ENCODE measurements at places on chromosomes 3 and 15.

- no peak for DNase-seq
Observed at GRCh38 chr15:58139276-58139988, 1.3 kb downstream of the AQP9 start.

GRCh38 chr15:92527197-92527596 lies 128.4 kb downstream of the FAM174B start:
- DNase-seq: no peak

GRCh38 chr15:31211353-31211752 lies 109.8 kb upstream of the TRPM1 start:
- no peak for DNase-seq

GRCh38 chr15:65824031-65824743 lies 32.1 kb upstream of the DENND4A start:
- DNase-seq: no peak

DNA sequence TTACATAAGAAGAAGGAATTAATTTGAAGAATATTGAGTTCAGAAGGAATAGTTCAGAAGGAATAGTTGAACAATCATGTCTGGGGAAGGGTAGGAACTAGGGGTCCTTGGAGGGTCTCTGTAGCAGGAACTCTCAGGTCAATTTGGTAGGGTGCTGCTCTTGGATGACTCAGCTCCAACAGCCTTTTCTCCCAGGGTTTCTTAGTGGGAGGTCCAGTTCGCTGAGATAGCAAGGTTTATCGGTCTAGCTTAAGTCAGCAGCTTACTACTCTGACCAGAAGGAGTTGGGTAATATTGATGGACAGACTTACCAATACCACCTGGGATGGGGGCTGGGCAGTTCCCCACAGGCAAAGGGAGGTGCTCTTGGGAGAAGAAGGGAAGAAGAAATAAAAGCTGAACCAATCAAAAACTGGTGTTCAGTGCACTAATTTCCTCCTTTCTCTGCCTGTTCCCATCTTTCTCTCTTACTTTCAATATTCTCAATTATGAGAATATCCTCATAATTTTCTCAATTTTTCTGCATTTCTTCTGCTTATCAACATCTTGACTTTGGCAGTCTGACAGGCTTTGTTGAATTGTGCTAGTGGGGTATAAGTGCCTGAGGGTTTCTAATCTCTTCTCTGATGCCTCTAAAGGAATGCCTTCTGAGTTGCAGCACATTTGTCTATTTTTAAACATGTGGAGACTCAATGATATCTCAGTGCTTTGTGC lies 14.4 kb upstream of the MITF start:
- no peak for DNase-seq

DNA sequence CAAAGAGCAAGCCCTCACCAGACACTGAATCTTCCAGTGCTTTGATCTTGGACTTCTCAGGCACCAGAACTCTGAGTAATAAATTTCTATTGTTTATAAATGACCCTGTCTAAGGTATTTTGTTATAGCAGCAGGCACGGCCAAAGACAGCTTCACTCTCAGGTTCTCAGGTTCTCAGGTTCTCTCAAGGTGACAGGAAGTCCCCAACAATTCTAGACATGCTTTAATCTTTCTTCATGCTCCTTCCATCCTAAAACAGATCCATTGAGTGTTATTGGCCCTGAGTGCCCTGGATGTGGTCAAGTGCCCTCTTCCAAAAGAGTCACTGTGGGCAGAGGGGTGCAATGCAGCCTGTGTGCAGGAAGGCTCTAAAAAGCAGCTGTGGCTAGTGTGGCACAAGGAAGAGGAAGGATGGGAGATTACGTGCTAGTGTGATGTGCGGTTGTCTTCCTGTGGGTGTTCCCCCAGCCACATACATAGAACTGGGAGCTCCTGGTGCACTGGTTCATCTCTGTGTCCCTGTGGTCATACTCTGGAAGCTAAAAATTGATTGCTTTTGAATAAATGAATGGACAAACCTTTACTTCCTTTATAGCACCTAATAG lies 11.0 kb upstream of the RAB7A start:
- DNase-seq: no peak

DNA sequence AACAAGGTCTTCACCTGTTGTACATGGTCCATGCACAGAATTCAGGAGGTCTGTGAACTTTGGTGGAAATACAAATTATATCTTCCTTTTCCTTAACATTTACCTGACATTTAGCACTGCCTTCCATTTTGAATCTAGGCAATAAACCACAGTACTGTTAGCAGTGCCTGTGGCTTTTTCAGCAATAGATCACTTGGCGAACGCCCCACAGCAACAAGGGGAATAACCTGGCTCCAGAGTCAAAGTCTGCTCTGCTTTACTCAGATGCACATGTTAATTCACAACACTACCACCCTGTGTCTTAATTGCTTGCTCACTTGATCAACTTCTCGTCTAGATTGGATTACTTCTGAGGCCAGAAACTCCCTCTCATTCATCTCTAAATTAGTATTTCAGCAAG lies 414.6 kb upstream of the PROK2 start:
- no peak for DNase-seq

DNA sequence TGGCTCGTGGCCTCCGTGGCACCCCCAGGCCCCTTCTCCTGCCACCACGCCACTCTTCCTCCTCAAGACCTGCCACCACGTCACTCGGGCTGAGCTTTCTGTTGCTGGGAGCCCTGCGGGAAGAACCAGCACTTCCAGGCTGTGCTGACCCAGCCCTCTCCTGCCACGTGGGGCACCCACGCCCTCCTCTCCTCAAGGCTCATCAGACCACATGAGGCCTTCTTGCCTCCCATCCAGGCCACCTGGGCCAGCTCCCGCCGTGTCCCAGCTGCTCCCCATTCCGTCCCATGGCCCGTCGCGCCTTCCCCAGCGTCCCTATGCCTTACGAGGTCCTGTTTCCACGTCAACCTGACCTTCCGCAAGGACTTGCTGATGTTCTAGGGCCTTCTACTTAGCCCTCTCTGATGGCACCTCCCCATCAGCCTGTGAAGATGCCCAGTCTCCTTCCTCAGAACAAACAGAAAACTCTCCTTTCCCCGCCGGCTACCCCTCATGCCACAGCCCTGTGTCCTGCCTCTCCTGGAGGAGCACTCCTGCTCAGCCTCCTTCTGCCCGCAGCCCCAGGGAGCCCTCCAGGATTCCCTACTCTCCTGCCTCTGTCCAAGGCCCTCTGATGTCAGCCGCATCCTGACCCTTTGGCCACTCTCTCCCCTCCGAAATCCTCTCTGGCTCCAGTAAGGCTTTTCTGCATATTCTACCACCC lies 71.1 kb upstream of the BLM start:
- DNase-seq: no peak

GRCh38 chr15:45586125-45586524 lies 1.1 kb upstream of the BLOC1S6 start:
- DNase-seq: no peak

GRCh38 chr15:96625256-96625655 lies 294.8 kb downstream of the NR2F2 start:
- DNase-seq: no peak

- DNase-seq: no peak
Observed at GRCh38 chr3:105359098-105359762, 7.5 kb upstream of the ALCAM start.

DNA sequence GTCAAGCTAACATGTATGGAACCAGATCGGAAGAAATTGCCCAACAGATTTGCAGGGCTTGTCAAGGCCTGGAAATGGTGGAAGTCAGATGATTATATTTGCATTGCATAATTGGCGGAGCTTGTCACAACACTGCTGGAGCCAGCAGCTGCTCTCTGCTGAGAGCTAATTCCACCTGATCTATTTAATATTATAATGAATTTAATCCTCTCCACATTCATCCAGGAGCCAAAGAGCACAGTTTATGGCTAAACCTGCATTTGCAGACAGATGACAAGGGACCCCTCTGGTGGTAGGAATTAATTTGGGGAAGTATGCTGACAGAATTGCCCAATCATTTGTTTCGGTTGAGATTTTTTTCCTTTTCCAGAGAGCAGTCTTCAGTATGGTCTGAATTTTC lies 730.2 kb downstream of the TUSC7 start:
- DNase-seq: no peak

DNA sequence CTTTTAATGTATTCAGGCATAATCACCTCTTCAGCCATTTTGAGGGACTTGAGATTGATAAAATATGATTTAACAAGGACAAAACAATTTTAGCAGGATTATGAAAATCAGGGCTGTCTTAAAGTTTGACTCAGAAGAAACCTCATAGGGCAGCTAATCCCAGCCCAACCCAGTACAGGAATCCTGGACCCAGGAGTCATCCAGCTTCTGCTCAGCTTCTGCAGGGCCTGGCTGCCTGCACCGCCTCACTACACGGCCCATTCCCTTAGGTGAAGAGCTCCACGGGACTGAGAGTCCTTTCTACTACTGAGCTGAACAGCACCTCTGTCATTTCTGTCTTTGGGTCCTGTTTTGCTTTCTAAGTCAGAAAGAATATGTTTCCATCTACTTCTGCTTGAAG lies 37.5 kb downstream of the ARHGAP31 start:
- no peak for DNase-seq

GRCh38 chr3:195859846-195860411 lies 48.2 kb upstream of the MUC4 start:
- DNase-seq: no peak

DNA sequence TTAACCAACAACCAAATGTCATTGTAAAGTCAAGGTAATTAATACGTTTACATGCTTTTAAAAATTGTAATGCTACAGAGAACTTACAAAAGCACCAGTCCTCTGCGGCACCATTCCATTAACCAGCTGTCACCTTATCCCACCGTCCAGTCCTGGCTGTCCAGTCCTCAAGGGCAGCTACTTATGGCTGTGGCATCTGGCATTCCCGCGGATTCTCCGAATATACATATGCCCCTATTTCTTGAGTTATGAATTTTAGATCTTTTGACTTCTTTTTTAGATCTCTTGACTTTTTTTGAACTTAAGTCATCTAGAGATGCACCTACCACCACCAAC lies 382 bp upstream of the POMGNT2 start:
- DNase-seq: no peak

- no peak for DNase-seq
Observed at GRCh38 chr3:102537123-102537522, 102.3 kb downstream of the ZPLD1 start.

DNA sequence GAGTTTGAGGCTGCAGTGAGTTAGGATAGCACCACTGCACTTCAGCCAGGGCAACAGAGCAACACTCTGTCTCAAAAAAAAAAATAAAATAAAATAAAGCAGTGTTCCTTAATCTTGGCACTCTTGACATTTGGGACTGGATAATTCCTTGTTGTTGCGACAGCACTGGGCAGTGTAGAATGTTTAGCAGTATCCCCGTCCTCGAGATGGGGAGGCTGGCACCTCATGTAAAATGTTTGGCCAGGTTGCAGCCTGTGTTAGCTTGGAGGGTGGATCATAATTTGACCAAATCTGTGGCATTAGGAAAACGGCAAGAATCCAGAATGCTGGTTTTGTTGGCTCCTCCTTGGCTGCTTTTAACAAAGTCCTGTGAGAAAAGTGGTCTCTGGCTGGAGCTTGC lies 47.0 kb downstream of the ZNF445 start:
- DNase-seq: no peak

DNA sequence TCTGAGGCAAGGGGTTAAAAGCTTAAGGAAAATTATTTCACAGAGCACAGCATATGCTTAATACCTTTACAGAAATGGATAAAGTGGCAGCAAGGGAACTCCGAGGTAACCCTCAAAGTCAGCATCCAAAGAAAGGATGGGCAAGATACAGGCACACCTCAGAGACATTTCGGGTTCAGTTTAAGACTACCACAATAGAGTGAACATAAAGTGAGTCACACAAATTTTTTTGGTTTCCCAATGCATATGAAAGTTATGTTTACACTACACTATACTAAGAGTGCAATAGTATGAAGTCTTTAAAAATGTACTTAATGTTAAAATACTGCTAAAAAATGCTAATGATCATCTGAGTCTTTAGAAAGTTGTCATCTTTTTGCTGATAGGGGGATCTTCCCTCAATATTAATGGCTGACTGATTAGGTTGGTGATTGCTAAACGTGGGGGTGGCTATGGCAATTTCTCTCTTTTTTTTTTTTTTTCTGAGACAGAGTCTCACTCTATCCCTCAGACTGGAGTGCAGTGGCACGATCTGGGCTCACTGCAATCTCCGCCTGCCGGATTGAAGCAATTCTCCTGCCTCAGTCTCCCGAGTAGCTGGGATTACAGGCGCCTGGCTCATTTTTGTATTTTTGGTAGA lies 10.0 kb downstream of the UBR1 start:
- no peak for DNase-seq

GRCh38 chr3:53163444-53164387 lies 2.7 kb downstream of the PRKCD start:
- DNase-seq: no peak

DNA sequence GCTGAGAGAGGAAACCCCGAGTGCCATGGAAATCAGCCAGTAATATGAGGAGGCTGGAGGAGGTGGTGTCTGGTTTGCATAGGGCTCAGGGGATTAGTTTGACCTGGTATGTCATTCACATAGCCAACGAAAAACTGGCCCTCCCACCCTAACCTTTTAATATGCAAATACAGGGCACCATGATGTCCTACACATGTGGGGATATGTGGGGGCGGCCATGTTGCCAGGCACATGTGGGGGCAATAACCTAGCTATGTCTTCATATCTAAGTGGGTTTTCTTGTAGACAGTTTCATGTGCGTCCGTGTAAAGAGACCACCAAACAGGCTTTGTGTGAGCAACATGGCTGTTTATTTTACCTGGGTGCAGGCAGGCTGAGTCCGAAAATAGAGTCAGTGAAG lies 110.1 kb downstream of the MOBP start:
- DNase-seq: no peak

- no peak for DNase-seq
Observed at GRCh38 chr3:39127908-39128304, 20.4 kb downstream of the TTC21A start.

DNA sequence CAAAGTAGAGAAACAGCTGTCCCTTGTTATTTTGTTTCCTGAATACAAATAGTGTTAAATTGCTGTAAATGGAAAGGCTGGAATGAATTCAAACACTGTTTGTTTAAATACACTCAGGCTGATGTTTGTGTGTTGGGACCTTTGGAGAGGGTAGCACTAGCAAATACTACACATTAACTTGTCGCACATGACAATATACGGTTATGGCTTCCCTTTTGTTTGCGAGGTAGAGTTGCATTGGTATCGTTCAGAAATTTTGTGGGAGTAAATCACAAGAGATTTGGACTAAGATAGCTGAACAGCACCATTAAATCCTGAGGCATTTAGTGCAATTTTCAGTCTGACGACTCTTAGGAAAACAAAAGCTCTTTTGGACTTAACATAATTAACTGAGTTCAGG lies 213.0 kb upstream of the ROBO2 start:
- DNase-seq: no peak

- DNase-seq: peak; percentile 43
Observed at GRCh38 chr15:66907826-66908743, 157.3 kb upstream of the SMAD3 start.

- DNase-seq: no peak
Observed at GRCh38 chr3:9369508-9369907, 6.7 kb downstream of the THUMPD3 start.

DNA sequence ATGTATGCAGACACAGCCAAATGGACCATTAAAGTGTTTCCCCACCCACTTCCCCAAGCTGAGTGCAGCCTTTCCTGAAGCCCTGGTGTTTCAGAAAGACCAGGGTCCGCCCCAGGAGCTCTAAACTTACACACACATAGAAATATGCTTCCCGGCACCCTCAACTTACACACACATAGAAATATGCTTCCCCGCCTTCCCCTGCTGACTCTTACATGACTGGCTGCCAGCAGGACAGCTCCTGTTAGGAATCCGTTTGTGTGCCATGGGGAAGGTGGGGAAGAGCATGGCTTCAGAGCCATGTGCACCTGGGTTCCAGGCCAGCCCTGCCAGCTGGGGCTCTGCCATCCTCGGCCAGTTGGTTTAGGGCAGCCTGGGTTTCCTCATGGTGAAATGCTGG lies 3.6 kb downstream of the CLEC3B start:
- no peak for DNase-seq
